ENCODE measurements at places on chromosomes 7 and 10.

- no peak for DNase-seq
Observed at GRCh38 chr10:93458821-93459257, 23.3 kb downstream of the MYOF start.

DNA sequence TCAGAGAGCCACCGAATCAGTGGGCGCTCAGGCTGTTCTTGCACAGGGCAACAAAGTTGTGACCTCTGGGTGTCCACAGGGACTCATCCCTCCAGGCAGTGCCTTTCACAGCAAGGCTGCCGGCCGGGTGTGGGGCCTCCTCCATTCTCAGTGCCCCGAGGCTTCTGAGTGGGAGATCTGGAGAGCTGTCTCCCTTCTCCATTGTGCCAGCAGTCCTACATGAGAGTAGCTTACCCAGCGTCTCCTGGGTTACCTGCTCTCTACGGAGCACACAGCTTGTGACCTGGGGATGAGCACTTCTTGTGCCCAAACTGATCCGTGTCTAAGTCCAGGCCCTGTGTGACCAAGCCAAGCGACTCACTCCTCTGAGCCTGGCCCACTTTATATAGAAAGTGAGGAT, 240.9 kb upstream of the GRB10 start:
- no peak for DNase-seq

- DNase-seq, result no peak
Observed at GRCh38 chr7:107725138-107725740, 18.7 kb upstream of the CBLL1 start.

- no peak for DNase-seq
Observed at GRCh38 chr7:113752689-113753088, 166.1 kb downstream of the PPP1R3A start.

GRCh38 chr10:88952647-88953111, at the start of gene ACTA2:
Gene ACTA2 (minus strand): TSS chr10:88952773. CDS start chr10:88948930, 3,843 bp downstream.
- no peak for DNase-seq

DNA sequence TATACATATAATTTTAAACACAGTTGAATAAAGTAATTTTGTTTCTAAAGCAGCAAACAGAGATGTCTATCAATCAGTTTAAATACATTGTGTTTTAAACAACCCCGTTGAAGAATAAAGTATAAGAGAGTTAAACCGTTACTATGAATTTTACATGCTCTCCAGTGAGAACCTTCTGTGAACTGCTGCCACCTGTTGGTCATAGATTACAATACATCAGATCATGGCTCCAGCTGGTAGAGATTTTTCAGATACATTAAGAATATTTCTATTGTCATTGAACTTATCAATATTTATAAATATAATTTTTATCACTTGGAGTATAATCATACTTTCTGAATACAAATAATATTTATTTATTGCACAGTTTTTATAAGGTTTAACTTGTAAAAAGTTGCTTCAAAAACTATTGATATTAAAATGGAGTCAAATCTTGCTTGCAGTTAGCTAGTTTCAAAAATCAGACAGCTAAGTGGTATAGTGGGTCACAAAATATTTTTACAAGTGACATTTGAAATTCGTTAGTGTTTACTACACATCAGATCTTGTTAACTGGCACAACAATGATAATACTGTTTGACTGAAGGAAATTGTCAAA, 561.2 kb upstream of the PHF14 start:
- DNase-seq, result no peak

DNA sequence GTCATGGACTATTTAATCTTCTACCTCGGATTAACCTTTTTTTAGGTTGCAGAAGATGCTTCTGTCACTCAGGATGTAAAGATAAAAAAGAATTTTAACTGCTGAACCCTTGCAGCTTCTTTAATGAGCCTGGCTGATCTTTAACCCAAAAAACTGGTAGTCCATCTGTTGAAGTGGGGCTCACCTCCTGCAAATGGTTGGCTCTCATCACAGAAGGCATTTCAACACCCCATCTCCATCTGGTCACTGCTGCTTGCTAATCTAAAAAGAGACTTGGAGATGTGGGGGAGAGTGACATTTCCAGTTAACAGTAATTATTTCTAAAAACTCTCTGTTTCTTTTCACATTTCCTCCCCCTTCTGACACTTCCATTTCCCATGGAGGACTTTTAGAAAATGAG, 208.6 kb downstream of the LHFPL3 start:
- DNase-seq, result no peak

DNA sequence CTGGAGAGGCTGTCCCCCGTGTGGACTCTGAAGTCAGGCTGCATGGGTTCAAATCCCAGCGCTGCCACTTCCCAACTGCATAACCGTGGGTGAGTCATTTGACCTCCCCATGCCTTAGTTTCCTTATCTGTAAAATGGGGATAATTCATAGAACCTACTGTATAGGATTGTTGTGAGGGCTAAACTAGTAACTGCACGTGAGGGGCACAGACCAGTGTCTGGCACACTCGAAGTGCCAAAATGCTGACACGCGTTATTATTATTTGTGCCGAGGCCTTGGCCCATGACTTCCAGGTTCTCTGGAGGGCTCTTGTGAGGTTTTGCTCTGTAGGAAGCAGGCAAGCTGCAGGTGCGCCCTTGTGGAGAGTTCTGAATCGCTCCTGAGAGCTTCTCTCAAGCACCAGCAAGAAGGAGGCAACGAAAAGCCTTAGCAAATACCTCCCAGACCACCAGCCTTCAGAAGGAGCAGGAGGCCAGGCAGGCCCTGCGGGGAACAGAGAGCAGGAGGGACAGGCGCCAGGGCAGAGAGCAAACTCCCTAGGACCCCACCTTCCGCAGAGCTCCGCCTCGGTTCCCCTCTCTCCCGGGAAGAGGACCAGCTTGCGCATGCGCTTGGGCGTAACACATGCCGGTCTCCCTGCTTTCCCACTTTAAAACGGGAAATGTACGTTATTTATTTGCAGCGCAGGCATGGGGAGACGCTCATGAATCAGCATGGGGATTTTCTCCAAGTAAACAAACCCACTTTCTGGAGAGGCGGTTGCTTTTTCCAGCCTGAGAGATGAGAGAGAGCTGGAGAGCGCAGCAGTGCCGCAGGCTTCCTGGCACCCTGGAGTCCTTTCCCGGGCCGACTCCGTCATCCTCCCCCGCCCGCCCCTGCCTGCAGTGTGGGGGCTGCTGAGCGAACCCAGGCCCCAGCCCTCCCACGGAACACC, 39.6 kb downstream of the SORCS3 start:
- DNase-seq, result no peak

GRCh38 chr7:37424995-37425394, 23.7 kb downstream of the ELMO1 start:
- no peak for DNase-seq

GRCh38 chr10:56920601-56921261, 559.7 kb upstream of the ZWINT start:
- no peak for DNase-seq

GRCh38 chr7:108808549-108809266, 239.0 kb downstream of the DNAJB9 start:
- no peak for DNase-seq

- no peak for DNase-seq
Observed at GRCh38 chr7:44667190-44667589, 60.8 kb downstream of the OGDH start.

DNA sequence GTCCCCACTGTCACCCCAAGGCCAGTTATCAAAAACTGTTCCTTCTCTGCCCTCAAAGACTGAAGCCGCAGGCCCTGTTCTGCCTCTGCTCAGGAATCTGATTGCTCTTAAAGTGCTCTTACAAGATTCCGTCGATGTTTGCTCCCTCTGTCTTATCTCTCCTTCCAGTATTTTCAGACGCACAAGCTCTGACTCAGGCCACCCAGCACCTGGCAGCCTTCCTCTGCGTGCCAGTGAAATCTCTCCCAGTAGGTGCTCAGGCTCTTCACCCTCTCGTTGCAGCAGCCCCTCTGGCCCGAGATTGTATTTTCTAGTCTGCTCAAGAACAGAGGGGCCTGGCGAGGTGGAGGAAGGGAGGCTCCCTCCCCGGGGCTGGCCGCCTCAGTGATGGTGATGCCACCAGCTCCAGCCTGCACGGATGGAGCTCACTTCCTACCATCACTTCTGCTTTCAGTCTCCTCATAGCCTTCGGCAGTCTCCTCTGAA, 276.2 kb downstream of the USP6NL start:
- no peak for DNase-seq

DNA sequence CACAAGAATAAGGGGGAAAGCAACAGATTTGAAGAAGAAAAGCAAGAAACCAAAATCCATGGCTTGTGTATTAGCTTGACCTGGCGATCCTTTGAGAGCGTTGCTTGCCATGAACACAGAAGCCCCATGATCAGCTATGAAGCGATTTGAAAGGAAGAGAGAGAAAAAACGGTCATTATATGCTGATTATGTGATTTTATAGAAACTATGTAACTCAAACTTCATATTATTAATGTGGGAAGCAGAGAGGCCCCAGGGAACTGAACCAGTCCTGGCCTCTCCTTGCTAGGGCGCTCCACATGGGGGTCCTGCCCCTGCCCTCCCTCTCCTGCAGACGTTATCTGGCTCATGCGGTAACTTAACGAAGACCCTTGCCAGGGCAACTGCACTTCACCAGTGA, 306.1 kb upstream of the ADARB2 start:
- DNase-seq, result no peak

GRCh38 chr10:108112218-108112617, 947.7 kb upstream of the SORCS1 start:
- DNase-seq, result no peak

- DNase-seq, result peak; percentile 68
Observed at GRCh38 chr10:43396061-43396927, 12.7 kb downstream of the HNRNPF start.

- DNase-seq, result no peak
Observed at GRCh38 chr10:97888641-97889262, 39.1 kb downstream of the GOLGA7B start.

GRCh38 chr7:39529582-39529981, 36.6 kb upstream of the YAE1 start:
- no peak for DNase-seq

GRCh38 chr10:70880077-70880534, 8.3 kb downstream of the PCBD1 start:
- DNase-seq, result peak; percentile 64

DNA sequence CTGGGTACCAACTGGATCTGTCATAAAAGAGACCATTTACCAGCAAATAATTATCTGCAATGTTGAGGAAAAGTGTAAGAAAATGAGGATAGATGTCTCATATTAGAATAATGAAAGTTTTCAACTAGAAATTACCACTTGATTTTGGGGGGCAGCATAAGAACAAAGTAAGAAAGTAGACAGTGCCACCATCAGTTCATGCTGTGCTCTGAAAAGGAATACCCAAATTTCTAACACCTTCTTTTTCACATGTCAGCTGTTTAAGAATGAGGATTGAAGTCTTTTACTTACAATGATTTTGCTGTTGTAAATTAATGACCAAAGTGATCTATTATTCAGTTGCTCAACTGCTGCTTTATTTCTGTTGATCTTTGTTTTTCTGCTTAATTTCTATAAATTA, 578.3 kb downstream of the ETV1 start:
- DNase-seq, result no peak

- no peak for DNase-seq
Observed at GRCh38 chr7:71560354-71560995, 428.5 kb downstream of the GALNT17 start.

GRCh38 chr10:3828404-3829155, 43.6 kb upstream of the KLF6 start:
- no peak for DNase-seq

GRCh38 chr7:37352974-37353948, 95.4 kb downstream of the ELMO1 start:
- DNase-seq, result peak; percentile 45

DNA sequence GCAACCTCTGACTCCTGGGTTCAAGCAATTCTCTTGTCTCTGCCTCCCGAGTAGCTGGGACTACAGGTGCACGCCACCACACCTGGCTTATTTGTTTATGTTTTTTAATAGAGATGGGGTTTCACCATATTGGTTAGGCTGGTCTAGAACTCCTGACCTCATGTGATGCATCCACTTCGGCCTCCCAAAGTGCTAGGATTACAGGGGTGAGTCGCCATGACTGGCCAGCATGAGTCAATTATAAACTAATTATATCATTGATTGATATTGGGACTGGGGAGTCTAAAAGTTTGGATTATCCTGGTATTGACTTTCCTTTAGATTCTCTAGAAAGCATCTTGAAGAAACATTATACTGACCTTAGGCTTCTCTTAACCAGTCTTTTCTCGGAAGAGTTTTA, 73.9 kb upstream of the CCNY start:
- DNase-seq, result no peak

- DNase-seq, result no peak
Observed at GRCh38 chr10:36538953-36539586, 586.3 kb upstream of the ANKRD30A start.

DNA sequence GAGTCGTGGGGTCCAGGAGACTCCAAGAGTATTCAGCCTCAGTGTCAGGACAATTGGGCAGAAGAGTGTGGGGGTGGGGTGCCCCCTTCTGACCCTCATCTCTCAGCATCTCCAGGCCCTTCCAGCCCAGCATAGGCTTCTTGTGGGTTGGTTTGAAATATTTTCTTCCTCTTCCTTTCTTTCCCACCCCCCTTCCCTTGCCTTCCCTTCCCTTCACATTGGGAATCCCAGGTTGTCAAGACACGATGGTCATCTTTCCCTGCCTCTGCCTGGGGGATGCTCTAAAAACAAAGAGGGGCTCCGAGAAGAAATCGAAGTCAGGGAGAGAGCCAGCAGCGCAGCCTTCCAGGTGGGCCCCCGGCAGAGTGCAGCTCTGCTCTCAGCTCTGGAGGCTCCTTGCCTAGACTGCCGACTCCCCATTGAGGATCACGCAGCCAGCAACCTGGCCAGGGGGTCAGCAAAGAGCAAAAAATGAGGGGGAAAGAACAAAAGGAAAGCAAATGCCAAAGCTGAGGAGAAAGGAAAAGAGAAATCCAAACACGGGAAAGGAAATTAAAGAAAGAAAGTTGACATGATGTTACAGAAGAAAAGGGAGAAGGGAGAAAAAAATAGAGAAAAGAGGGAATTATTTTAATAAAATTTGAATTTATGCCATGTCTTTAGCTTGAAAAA, 1.5 kb downstream of the PAX2 start:
- no peak for DNase-seq

DNA sequence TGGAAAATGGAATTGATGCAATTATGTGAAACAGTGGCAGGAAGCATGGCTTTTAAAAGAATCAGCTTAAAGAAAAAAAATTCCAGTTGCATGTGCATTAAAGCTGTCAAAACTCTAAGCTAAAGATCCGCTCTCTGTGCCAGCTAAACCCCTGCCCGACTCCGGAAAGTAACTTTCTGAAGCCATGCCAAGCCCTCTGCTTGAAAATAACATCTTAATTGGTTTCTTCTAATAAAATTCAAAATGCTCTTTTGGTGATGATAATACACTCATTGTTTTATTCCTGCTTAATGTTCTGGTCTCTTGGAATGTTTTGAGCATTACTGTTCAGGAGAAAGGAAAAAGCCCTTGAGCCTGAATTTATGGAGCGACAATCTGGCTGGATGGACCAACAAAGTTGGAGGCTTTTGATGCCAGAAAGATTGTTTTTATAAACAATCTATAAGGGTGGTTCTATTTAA, 11.7 kb downstream of the SEMA3C start:
- no peak for DNase-seq
